AG08395 (cell line): ENCODE measurements at places on chromosomes 11 and 22.

GRCh38 chr11:65452806-65453490, 30.4 kb downstream of the NEAT1 start:
- peak; percentile 67 for DNase-seq

DNA sequence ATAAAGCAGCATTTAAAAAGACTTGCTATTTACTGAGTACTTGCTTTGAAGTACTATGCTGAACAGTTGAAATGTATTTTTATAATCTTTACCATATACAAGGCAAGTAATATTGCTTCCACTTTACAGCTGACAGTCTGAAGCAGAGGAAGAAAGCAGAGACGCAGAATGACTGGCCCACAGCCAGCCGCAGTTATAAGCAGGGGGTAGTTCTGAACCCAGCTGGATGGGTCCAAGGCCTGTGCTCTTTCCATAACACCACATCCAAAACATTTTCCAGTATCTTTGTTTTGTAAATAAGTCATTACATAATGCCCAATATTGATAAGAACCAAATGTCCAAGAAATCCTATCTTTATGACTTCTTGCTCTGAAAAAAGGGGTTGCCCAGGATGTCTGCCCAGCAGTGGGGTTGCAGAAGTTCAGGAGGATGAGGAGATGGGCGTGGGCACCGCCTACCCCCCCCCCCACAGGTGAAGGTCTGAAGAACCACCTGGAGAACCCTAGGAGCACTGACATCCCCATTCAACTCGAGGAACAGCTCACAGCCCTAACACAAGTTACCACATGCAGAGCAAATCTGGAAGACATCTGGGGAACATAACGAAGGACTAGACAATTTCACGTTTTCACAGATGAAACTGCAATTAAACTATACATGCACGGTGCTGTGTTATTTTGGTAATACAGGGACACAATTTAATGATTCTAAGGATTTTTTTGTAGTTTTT, 24.2 kb upstream of the YPEL1 start:
- DNase-seq, result no peak

GRCh38 chr11:68282141-68282860, 10.5 kb upstream of the C11orf24 start:
- DNase-seq, result no peak

GRCh38 chr11:128465531-128465930, 121.8 kb downstream of the ETS1 start:
- no peak for DNase-seq

- peak; percentile 88 for DNase-seq
These were observed at the start of gene LTBP3 for GRCh38 chr11:65558002-65558929. Gene LTBP3 (minus strand): TSS chr11:65558359. CDS start chr11:65557959, 400 bp downstream.

GRCh38 chr11:12377824-12378593, 638 bp downstream of the PARVA start:
- DNase-seq, result peak; percentile 79

GRCh38 chr11:119415966-119416365, 7.0 kb downstream of the THY1 start:
- peak; percentile 1 for DNase-seq
